ENCODE measurements at places on chromosomes 3 and 15.

DNA sequence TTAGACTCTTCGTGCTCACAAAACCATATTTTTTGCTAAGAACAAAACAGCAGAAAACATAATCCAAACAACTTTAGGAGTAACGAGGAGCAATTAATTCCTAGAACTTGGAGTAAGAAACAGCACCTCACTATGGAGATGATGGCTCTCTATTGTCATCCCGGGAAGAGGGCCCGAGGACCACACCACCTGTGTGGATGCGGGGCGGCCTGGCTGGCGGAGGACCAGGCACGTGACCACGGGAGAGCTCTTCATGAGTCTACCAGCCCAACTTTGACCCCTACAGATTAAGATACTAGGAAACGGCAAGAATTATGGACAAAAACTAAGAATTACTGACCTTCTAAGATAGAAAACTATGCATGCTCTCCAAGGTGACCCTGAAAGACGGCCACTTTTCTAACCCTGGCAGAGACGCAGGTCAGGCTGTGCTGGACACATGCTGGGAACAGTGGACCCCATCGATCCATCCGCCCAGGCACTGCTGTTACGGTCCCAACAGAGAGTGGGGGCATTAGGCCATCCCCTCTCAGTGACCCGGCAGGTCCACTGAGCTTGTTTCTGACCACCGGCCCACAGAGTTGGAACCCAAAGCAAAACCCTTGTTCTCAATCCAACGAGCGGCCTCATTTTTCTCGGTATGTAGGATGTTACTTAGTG, 13.1 kb upstream of the OCA2 start:
- DNase-seq, result no peak

GRCh38 chr15:74823324-74823723, 3.1 kb upstream of the CPLX3 start:
- DNase-seq, result no peak

DNA sequence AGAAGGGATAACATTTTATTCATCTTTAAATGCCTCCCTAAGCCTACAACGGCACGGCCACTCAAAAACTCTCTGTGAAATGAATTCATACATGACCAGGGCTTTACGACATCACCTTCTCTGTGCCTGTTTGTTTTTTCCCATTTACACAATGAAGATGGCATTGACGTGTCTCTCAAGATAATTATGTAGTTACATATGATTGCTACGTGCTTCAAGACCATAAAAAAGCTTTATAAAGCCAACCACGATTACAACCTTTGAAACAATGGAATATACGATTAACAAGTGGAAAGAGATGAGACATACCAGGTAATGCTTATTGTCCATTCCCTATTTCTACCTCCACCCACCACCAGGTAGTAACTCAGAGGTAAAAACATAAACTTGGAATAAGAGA, 168.4 kb downstream of the P3H2 start:
- no peak for DNase-seq

GRCh38 chr3:38317192-38317759, 29.3 kb upstream of the XYLB start:
- DNase-seq, result no peak

DNA sequence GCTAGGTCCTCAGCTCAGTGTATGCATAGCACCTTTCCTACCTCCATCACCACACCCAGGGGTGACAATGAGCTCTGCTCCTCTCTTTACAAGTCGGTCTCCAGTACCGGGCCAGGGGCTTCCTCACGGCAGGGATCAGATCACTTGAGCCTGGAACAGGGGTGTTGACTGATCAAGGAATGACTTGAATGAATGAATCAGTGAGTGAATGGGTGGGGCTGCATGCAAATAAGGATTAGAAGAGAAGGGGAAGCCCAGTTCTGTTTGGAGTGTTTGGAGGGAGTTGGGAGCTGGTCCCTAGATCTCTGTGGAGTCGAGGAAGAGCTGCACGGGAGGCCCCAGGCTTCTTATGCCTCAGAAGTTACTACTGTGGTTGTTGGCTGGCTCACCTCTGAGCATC, 87.0 kb downstream of the TMEM266 start:
- no peak for DNase-seq

DNA sequence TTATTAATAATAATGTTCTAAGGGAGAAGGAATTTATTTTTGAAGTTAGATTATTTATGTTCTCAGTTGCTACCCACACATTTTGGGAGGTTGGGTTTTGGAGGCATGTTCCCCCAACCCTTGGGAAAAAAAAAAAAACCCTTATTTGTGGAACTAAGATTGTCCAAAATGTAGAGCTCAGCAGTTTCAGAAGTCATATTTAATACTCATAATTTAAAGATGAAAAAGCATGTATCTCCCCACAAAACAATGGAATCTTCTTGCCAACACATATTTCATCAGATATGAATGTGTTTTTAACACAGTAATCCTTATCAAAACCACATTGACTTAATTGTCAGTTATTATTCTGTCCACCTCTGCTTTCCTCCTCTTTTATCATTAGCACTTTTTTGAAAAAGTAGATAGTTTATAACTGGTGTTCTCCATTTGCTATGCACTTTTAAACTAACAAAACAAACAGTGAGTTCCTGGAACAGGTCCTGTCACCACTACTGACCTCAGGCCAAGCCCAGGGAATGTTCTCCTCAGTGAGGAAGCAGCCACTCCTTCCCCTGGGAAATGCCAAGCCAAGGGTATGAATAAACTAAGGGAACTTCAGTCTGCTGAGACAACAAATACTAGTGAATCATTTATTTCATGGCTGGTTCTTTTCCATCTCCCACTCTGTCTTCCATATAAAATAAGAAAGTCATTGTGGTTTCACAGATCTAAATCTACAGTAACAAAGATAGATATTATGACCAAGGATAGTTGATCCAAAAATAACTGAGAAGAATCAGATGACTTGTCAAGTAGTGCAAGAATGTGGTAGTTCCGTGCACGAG, 414.4 kb upstream of the ALCAM start:
- DNase-seq, result peak; percentile 90

All from skeletal muscle cell (primary cell).